ENCODE measurements at places on chromosomes 3 and 15.

DNA sequence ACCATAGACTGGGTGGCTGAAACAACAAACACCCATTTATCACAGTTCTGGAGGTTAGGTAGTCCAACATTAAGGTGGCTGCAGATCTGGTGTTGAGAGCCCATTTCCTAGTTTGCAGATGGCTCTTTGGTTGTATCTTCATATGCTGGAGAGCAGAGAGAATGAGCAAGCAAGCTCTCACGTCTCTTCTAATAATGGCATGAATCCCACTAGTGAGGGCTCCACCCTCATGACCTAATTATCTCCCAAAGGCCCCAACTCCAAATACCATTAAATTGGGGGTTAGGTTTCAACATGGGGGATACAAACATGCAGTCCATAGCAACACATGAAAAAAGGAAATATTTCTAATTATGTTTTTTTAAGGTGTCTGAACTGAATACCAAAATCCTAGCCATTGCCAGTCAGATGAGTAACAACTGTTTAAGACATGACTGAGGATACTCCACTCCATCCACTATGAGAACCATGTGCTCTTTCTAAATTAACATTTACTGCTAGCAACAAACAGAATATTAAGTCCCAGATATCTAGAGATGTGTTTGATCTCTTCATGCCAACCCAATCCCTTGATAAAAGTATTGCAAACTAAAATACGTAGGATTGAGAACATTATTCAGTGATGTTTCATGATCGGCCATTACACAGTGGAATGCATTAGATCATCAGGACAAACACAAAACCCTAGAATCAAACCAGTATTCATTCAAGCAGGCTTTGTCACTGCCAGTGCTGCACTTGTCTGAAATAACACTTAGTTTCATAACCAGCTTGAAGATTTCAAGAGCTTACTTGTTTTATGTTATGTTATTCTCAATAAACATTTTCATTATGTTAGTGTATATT is 340.3 kb downstream of the SLC9A9 start:
- no peak for DNase-seq

DNA sequence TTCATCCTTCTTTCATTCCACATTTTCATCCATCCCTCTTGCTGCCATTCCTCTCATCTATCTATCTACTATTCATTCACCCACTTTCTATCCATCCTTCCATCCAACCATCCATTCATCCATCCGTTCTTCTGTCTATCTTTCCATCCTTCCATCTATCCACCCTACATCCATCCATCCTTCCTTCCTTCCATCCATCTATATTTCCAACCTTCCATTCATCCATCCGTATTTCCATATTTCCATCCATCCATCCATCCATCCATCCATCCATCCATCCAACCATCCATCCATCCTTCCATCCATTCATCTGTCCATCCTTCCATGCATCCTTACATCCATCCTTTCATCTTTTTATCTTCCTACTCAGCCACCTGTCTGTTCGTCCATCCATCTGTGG is 14.0 kb downstream of the SLC6A20 start:
- DNase-seq = no peak

GRCh38 chr3:170864525-170865208 is 5.3 kb downstream of the RPL22L1 start:
- no peak for DNase-seq

GRCh38 chr3:160583451-160583850 is 18.1 kb upstream of the KPNA4 start:
- DNase-seq = no peak

DNA sequence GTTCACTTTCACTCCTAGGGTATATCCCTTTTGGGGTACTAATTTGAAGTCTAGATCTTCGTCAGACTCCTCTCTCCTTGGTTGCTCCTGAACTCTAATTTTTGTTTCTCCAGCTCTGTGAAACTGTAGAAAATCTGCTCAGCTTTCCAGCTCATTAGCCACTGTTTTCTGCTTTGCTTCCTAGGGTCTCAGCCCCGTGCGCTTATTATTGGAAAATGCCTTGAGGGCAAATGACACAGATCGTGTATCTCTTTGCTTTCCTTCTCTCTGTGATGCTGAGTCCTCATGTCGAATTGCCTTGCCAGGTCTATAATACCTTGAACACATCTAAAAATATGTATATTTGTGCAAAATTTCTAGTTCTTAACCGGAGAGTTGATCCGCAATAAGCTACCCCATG is 731.1 kb downstream of the EDEM1 start:
- DNase-seq = no peak

DNA sequence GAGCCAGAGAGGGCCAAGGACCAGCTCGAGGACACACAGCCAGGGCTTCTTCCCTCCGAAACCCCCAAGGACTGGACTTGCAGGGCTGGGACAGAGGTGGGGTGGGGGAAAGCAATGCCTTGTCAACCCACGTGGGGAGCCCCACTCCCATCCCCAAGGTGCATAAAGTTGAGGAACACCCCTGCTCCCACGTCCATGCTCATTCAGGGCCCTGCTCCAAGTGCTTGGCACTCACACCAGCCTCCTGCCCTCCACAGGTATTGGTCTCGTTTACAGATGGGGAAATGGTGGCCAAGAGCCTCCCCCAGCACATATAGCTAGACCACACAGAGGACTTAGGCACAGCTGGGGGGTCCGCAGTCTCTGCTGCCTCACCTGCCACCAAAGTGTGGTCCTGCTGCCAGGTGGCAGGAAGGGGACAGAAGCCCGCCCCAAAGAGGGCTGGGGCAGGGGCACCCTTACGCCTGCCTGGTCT is 50.5 kb upstream of the CSPG4 start:
- no peak for DNase-seq

GRCh38 chr3:87410110-87410509 is 133.7 kb upstream of the POU1F1 start:
- no peak for DNase-seq

DNA sequence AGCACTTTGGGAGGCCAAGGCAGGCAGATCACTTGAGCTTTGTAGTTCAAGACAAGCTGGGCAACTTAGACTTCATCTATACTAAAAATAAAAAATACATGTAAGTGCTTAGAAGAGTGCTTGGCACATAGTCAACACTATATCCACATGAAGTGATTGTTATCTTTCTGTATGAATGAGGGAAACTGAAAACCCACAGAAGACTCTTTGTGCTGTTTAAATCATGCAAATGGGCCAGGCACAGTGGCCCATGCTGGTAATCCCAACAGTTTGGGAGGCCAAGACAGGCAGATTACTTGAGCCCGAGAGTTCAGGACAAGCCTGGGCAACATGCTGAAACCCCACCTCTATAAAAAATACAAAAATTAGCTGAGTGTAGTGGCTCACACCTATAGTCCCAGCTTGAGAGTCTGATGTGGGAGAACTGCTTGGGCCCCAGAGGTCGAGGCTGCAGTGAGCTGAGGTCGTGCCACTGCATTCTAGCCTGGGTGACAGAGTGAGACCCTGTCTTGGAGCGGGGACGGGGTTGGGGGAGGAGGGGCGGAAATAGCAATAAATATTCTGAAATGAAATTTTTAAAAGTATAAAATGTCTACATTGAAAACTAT is 129.7 kb downstream of the NR2E3 start:
- DNase-seq = no peak

- no peak for DNase-seq
Measured at GRCh38 chr15:55770806-55771205, 27.9 kb upstream of the PRTG start.

GRCh38 chr3:100759159-100759558 is 49.9 kb downstream of the TFG start:
- DNase-seq = no peak

- no peak for DNase-seq
Measured at GRCh38 chr15:86055688-86056087, 24.0 kb upstream of the AGBL1 start.

DNA sequence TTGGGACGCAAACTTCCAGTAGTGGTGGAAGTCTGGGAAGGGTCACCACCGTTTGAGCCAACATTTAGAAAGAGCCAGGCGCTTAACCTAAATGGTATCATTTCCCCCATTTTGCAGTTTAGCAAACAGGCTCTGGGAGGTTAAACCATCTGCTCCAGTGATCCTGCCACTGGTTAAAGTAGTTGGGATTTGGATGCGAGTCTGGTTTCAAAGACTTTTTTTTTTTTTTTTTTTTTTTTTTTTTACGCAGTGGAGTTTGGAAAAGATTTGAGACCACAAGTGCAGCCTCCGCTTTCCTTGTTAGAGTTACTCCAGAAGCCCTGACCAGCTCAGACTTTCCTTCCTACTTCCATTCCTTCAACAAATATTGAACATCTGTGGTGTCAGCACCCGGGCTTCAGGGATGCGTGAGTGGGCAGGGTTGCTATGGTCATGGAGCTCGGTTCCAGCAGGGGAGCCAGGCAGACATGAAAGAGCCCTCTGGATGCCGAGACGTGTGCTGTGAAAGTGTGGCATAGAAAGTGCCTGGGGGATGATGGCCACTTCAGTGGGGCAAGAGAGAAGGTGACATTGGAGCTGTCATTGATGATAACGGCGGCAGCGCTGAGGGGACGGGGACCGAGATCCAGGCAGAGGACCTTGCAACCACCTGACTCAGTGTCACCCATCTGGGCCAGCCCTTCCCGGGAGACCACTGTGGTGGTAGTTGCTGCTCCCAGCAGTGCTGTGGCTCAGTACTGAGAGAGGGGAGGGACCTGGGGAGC is 1.1 kb upstream of the RNU6-1 start:
- DNase-seq = peak; percentile 42

- peak; percentile 86 for DNase-seq
Measured at GRCh38 chr3:124761250-124761796, 31.1 kb downstream of the UMPS start.

- no peak for DNase-seq
Measured at GRCh38 chr3:63611382-63611781, 41.1 kb upstream of the SNTN start.

DNA sequence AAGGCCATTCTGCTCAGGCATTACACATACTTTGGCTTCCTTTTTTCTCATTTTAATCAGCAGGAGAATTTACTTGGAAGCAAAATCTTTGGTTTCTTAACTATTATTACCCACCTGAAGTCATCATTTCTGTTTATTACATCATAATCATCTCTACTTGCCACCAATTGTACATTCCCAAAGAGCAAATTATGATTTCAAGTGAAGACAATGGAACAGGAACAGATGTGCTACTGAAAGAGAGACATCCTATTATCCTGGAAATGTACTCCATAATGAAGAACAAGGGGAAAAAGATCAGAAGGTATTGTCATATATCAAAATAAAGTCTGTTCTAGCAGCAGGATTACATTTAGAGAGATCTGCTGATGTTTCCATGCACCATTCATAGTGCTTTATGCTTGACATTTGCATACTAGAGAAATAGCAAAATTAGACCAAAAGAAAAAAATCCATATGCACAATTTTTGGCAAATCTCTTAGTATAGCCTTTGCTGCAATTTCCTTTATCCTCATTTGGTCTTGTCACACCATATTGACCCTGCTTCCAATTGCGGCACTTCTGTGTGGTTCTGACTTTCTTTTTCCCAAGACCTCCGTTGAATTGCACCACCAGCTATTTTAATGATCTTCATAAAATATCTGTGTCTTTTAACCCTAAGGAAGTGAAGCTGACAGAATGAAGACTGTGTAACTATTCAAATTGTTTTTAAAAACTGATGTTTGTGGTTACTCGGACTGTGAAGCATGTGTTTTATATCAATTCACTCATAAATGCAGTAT is 683.8 kb downstream of the ZNF385D start:
- DNase-seq = no peak

- no peak for DNase-seq
Measured at GRCh38 chr15:45185069-45185779, 2.5 kb downstream of the SHF start.

GRCh38 chr3:194779729-194780224 is 94.1 kb downstream of the FAM43A start:
- no peak for DNase-seq
